ENCODE measurements at places on chromosomes 1 and 21.

DNA sequence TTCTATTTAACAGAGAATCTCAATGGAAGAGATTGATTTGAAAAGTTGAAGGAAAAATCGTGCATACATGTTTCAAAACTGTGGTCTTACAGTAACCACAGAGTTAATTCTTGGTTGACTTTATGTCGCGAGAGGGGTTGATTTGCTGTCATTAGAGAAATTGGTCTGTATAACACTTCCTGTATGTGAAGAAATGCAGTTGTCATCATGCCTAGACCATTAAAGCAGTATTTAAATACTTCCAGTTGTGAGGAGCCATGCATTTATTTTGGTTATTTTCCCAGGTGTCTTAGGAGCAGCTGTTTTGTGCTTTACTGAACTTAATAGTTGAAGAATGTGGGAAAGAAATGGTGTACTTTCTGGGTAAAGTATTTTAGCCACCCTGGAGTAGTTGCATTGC, 76.2 kb downstream of the NFIA start:
- DNase-seq = no peak

DNA sequence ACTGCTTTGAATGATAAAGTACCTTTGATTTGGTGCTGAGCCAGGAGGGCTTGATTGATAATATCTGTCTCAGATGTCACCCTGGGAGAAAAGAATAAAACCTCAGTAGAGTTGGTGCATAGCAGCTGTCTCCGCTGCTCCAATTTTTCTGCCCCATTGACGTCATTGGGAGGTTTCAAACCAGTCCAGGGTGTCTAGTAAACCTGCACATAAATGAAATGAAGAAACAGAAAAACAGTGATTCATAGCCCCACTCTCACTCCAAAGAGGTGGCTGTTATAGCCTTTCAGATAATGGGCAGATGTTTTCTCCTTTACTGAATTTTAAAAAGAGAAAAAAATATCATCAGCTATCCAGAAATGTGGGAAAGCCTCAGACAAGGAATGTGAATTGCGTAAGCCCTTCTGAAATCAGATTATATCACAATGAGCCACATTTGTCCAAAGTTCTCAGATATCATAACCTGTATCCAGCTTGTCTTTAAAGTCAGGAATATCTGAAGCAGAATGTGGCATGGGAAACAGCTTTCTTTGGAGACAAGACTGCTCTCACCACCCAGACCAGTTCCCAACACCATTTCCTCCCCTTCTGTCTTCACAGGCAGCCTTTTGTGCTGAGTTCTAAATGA, 351.3 kb upstream of the SGIP1 start:
- no peak for DNase-seq

DNA sequence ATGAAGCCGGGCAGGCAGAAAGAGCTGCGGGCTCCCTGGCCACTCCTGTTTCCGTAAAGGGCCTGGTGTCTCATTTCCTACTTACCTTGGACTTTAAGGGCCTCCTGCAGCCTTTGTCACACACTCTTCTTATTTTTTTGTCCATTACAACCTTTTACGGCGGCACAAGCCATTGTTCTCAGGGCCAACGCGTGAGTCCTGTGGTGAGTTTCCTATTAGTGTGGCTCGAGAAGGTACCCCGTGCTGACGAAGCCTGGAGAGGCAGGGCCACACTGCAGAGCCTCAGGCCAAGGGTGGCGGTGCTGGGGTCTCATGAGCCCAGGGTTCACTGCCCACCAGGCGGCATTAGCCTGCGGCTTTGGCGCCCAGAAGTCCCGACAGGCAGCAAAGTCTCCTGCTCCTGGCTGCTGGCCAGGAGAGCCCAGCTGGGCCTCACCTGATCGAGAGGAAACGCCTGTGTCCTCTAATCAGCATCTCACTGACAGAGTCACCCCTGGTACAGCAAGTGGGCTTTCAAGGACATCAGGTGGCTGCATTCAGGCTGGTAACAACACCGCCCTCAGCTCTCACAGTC, 62.0 kb downstream of the SIK1 start:
- DNase-seq = peak; percentile 70

- DNase-seq = no peak
Measured at GRCh38 chr1:242639104-242639503, 114.6 kb upstream of the PLD5 start.

DNA sequence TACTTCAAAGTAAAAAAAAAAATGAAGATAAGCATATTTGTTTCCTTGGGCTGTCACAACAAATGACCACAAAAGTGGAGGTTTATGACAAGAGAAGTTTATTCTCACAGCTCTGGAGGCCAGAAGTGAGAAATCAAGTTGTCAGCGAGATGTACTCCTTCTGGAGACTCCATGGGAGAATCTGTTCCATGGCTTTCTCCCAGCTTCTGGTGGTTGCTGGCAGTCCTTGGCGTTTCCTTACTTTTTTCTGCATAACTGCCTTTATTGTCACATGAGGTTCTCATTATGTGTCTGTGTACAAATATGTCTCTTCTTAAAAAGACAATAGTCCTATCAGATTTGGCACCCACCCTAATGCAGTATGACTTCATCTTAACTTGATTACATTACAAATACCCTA, 398.3 kb downstream of the KCNT2 start:
- no peak for DNase-seq

DNA sequence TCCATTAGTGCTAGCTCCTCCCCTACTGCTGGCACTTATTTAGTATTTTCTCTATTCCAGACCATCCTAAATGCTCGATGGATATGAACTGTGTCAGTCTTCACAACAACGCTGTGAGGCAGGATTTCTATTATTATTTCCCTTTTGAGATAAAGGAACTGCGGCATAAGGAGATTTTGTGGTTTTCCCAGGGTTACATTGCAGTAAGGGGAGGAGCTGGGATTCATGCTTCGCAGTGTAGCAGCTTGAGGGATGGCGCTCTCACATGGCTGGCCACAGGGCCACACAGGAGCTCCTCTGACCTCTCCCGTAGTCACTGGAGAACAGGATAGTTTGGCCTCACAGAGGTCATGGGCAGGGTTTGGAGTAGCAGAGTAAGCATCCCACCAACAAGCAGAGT, 116.9 kb downstream of the BEND5 start:
- DNase-seq = no peak

DNA sequence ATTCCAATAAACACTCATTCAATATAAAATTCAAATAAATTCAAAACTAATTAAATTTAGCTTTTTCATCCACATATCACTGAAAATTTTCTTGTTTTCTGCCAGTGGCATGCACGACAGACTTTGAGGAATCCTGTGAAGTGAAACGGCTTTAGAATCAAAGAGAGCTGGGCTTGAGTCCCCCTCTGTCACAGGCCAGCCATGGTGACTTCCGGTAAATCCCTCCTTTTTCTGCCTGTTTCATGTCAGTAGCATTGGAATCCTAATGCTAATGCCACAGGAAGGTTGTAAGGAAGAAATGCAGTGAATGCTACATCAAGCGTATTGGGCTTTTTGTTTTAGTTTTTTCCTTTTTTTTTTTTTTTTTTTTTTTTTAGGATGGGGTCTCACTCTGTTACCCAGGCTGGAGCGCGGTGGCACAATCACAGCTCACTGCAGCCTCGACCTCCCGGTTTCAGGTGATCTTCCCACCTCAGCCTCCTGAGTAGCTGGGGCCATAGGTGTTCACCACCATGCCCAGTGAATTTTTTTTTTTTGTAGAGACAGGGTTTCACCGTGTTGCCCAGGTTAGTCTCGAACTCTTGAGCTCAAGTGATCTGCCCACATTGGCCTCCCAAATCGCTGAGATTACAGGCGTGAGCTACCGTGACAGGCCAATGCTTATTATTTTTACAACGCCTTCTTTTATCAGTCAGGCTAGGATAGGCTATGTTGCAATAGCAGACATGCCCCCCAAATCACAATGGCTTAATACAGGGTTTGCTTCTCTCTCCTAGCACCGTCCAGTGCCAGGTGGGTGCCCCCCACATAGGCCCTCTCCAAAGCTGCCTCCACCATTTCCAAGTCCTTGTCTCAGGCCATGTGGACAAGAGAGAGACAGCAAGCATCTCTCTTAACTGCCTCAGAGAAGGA, 3.6 kb upstream of the MATN1 start:
- no peak for DNase-seq

DNA sequence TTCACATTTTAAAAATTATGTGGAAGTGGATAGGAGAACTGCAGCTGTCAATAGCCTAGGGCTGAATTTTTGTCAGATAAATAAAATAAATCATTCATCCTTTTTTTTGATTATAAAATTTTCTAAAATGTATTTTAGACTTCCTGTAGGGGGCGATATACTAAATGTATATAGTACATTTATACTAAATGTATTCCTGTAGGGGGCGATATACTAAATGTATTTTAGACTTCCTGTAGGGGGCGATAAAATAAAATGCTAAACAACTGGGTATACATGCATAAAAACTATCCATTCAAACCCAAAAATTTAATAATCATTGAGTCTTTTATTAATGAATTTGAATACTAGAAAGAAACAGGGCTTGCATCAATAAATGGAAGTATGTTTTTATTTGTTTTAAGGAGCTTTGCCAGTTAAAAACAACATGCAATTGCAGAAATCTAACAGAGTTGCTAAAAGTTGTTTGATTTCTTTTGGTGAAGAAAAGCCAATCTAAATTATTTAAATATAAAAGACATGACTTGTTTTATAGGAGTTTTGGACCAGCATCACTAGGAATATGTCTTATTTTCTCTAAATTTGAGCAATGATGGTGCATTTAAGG, 31.4 kb downstream of the CLCA1 start:
- peak; percentile 44 for DNase-seq

DNA sequence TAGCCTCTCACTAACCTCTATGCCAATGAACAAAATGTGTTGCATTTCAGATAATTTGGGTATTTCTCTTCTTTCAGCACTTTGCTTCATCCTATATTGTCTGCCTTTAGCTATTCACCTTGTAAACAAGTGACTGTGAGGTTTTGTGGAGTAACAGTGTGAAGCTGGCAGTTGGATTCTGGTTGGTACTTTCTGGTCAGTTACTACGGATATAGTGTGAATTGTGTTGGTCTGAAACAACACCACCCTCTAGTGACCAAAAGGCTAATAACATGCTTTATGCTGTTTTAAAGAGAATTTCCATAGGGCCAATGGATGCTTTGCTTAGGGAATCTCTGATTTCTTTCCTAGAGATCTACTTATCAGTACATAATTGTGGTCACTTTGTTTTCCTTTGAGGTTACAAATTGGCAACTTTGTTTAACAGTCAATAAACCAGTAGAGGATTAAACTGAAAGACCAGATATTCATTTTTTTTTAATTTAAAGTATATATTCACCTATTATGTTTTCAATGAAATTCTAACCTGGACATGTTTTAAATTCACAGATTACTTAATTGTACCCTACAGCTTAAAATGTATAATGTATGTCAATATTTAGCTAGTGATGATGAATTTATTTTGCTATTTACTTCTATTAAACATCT, 2.5 kb upstream of the PTGER3 start:
- DNase-seq = peak; percentile 95

DNA sequence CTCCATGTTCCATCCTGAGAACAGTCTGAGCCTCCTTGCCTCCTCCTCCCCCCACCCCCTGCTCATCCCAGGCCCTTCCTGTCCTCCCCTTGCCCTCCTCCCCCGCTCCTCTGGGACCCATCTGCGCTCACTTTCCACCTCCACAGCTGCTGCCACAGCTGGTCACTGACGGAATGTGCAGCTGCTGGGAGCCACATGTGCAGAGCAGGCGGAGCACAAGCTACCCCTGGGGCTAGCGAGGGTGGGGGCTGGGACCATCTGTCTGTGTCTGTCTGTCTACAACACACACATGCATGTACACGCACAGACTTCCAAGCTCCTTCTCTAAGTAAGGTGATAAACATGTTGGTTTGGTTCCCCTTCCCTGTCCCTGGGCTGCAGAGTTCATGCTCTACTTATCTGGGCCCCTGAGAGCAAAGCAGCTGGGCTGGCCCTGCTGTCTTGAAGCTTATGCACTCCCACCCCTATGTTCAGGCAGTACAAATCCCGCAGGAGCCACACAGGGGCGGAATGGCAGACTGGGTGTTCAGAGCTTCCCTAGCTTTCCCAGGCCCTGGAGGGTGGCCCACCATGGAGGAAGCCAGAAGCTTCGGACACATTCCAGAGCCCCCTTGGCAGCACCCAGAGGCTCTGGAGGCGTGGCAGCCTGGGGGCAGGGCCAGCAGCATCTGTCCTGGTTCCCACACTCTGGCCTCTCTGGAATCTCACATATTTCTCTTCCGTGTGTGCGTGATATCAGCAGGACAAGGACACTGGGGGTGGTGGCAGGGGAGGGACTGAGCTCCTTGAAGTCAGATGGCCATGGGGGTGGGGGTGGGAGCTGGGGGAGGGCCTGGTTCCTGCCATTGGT, 7.0 kb upstream of the HEYL start:
- no peak for DNase-seq

- DNase-seq = no peak
Measured at GRCh38 chr1:21027805-21028204, 148.9 kb downstream of the EIF4G3 start.

GRCh38 chr21:25080141-25080540, 527.1 kb downstream of the MRPL39 start:
- DNase-seq = no peak

- DNase-seq = no peak
Measured at GRCh38 chr1:12302798-12303447, 73.1 kb downstream of the VPS13D start.

- peak; percentile 35 for DNase-seq
Measured at GRCh38 chr1:225845571-225846259, 35.8 kb downstream of the EPHX1 start.

DNA sequence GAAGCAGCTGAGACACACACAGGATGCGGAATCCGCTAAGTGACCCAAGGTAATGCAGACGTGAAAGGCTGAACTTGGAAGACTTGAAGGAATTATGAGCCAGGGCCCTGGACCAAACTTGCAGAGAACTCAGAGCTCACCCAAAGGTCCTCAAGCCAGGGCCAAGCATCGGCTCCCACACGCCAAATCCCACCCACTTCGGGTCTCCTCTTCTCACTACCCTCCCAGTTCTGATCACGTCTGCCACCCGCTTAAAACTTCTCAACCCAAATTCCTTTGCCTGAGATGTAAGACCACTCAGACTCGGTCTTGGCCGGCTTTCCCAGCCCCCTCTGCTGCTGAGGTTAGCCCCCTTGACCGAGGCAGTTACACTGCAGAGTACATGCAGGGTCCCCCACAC, 130.1 kb downstream of the PSMG1 start:
- DNase-seq = no peak

- DNase-seq = no peak
Measured at GRCh38 chr1:247407180-247407616, 8.8 kb upstream of the NLRP3 start.

GRCh38 chr1:169523904-169524303, 38.2 kb upstream of the SLC19A2 start:
- no peak for DNase-seq
